ENCODE measurements at places on chromosomes 5 and 9.

- no peak for DNase-seq
Observed at GRCh38 chr5:33223563-33224284, 217.0 kb upstream of the TARS1 start.

DNA sequence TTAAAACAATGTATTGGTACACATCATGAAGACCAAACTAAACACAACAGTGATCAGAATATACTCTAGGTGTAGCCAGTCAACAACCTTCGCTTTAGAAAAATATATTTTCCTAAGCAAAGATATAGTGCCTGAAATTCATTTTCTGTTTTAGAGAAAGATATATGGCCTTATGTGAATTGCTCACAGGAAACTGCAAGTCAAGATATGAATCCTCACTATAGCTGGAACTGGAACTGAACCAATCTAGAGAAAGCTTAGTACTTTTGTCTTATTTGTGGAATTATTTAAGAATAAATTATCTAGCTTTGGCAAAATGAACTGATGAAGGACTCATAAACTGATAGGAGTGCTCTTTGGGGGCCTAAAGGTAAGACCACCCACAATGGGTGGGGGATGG, 27.3 kb downstream of the GZMK start:
- no peak for DNase-seq

DNA sequence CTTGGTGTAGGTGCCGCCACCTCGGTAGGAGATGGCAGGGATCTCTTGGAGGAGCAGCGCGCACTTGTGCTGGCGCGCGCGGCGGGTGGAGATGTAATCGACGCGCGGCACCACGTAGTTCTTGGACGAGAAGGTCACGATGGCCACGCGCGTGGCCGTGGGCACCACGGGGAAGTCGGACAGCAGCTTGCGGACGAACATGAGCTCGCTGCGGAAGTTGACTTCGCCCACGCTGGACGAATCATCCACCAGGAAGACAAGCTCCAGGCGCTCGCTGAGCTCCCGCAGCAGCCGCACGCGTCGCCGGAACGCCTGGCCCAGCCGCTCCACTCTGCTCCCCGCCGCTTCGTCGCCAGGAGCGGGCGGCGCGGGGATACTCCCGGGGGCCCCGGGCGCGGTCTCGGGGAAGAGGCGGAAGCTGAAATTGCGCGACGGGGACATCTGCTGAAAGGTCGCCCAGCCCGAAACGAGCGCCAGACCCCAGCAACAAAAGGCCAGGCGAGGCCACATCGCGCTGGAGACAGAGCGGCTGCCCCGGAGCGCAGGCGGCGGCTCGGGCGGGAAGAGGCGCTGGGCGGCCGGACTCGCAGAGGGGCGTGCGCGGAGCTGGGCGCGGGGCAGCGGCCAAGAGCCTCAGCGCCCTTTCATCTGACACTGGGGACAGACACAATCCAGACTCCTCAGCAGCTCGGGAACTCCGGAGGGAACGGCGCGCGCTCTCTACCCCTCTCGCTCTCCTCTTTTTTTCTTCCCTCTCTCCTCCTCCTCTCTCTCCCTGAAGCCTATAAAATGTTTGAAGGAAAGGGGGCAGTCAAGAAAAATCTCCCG, at the start of gene SVEP1:
Gene SVEP1, minus strand, starts transcription at position 708 of the 828 bp plus-strand sequence. Its CDS starts 198 bp downstream, at position 510.
- DNase-seq: no peak

DNA sequence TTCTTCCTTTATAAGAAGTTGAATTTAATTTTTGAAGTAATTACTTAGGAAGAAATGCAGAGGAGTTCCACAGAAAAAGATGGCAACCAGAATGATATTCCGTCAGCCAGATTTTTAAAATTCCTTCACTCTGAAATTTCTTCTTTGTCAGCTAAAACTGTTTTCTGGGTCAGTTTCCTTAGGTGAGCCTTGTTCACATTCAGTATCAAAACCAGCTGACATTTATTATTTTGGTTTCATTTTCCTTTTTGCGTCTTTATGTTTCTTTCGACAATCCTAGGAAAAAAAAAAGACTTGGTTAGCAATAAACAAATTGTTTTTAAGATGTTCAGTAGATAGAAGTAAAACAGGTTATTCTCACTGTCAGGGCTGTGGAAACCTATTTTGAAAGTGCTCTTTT, 4.1 kb upstream of the IARS1 start:
- no peak for DNase-seq

GRCh38 chr9:21326526-21327139, 8.6 kb downstream of the KLHL9 start:
- DNase-seq: no peak

DNA sequence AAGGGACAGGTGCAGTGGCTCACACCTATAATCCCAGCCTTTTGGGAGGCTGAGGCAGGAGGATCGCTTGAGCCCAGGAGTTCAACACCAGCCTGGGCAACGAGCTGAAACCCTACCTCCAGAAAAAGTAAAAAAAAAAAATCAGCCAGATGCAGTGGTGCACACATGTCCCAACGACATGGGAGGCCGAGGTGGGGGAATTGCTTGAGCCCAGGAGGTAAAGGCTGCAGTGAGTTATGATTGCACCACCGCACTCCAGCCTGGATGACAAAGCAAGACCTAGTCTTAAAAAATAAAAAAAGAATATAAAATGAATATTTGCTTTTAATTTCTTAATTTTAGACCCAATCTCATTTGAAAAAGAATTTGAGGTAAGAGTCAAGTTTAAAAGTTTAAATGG, 143.5 kb downstream of the LPAR1 start:
- DNase-seq: no peak

DNA sequence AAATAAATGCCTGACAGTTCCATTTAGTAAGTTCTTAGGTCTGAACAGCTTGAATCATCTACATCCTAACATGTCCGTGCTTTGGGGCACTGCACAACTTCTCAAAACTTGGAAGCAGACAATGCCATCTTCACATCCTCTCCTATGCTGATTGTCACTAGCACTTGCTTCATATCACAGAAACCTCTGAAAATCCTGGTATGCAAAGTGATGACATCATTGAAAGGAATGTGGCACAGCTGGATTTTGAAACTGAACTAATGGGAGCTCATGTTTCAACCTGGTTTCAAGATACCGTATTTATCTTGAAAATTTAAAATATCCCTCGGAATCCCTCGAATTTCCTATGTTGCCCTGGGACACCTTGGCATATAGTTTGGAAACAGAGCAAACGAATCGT, 490.2 kb upstream of the DAP start:
- DNase-seq: no peak

- DNase-seq: no peak
Observed at GRCh38 chr9:36163786-36164170, 5.4 kb upstream of the CCIN start.

GRCh38 chr9:112074250-112075008, 100.7 kb downstream of the SUSD1 start:
- DNase-seq: peak; percentile 61

Measured in stimulated activated CD4-positive, alpha-beta T cell treated with anti-CD3 and anti-CD28 coated beads, TNF-alpha, amount 100 ng/mL, for 24 hours (primary cell).